ENCODE measurements at places on chromosomes 4 and X.
A peak's percentile ranks its signal among the peaks of the same experiment; 100 is the strongest.

- no peak for DNase-seq
These were observed 589.5 kb upstream of the FTHL17 start for GRCh38 chrX:31661280-31661810.

DNA sequence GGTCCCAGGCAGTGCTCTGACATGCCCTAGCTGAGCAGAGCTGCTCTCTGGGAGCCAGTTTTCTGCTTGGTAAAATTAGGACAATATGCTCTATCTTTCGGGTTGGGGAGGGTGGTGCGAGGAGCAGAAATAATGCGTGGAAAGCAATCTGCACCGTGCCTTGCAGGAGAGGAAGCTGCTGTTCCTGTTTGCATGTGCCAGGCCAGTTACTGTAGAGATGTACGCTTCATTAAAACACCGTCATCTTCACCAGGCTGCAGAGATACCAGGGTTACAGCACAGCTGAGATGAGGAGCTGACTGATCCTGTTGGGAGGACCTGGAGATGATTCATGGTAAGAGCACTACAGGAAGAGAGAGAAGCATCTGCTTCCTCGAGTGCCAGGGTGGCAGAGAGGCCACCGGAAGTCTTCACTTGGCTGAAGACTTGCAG lies 29.5 kb upstream of the IRF2 start:
- DNase-seq, result no peak

GRCh38 chrX:15816886-15817285 lies 26.6 kb downstream of the ZRSR2 start:
- DNase-seq, result no peak

DNA sequence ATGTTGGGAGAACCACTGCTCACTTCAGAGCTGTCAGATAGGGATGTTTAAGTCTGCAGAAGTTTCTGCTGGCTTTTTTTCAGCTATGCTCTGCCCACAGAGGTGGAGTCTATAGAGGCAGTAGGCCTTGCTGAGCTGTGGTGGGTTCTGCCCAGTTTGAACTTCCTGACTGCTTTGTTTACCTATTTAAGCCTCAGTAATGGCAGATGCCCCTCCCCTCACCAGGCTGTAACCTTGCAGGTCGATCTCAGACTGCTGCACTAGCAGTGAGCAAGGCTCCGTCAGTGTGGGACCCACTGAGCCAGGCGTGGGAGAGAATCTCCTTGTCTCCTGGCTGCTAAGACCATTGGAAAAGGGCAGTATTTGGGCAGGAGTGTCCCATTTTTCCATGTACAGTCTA lies 36.8 kb downstream of the AFM start:
- DNase-seq, result no peak

DNA sequence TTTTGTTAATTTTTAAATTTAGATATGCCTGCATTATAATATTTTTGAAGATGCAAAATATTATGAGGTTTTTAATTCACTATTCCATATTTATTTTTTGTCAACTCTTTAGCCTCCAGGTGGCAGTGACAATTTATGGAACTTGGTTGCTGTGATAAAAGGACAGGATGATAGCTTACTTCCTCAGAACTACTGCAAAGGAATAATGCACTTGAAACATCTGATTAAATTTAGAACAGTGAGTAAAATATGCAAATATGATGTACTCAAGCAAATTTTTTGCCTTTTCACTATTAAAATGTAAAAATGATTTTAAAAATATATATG lies 45.1 kb downstream of the SPATA4 start:
- peak; percentile 5 for DNase-seq

GRCh38 chr4:174107746-174108354 lies 175.6 kb downstream of the FBXO8 start:
- no peak for DNase-seq

DNA sequence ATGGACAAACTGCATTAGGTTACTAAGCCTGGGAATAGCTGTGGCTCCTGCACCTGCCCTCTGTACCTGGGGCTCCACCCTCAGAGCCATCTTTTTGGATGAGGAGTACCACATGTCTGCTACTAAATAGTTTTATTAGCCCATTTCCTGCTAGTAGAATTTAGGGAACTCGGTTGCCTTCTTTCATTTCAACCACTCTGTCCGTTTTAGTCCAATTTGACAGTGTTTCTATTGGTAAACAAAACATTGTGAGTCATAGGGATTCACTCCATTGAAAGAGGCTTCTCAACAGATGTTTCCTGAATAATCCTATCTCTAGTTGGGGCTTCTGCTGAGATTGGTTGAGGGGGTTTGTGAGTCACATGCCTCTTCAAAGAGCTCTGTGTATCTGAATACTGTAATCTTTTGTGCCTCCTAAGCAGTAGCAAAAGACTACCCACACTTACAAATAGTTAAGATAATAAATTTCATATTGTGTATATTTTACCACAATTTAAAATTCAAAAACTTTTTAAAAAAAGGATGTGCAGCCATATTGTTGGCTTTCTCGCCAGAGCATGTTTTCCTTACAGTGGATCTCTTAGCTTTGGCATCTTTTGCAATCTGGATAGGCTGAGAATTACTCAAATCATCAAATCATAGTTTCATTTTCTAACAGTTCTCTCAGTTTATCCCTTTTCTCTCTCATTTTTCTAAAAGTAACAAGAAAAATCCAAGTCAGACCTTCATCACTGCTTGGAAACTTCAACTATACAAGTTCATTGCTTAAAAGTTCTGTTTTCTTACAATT lies 9.9 kb downstream of the FAM200B start:
- DNase-seq, result no peak

DNA sequence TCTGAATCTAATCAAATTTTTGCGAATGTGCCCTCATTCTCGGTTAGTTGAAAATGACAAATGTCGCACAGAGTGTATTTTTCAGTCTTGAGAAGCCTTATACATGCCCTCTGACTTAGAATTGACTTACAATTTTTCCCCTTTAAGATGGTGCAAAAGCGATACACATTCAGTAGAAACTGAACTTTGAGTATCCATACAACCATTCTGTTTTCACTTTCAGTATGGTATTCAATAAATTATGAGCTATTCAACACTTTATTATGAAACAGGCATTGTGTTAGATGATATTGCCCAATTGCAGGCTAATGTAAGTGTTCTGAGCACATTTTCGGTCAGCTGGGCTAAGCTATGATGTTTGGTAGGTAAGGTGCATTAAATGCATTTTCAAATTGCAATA lies 43.4 kb downstream of the SLC9A7 start:
- no peak for DNase-seq

GRCh38 chrX:69530306-69530705 lies 26.2 kb downstream of the NALF2 start:
- no peak for DNase-seq

GRCh38 chr4:52555356-52555716 lies 103.8 kb downstream of the USP46 start:
- DNase-seq, result no peak

- DNase-seq, result no peak
These were observed 9.3 kb upstream of the SAT1 start for GRCh38 chrX:23773601-23774175.
